ENCODE measurements at places on chromosomes 2 and 18.

DNA sequence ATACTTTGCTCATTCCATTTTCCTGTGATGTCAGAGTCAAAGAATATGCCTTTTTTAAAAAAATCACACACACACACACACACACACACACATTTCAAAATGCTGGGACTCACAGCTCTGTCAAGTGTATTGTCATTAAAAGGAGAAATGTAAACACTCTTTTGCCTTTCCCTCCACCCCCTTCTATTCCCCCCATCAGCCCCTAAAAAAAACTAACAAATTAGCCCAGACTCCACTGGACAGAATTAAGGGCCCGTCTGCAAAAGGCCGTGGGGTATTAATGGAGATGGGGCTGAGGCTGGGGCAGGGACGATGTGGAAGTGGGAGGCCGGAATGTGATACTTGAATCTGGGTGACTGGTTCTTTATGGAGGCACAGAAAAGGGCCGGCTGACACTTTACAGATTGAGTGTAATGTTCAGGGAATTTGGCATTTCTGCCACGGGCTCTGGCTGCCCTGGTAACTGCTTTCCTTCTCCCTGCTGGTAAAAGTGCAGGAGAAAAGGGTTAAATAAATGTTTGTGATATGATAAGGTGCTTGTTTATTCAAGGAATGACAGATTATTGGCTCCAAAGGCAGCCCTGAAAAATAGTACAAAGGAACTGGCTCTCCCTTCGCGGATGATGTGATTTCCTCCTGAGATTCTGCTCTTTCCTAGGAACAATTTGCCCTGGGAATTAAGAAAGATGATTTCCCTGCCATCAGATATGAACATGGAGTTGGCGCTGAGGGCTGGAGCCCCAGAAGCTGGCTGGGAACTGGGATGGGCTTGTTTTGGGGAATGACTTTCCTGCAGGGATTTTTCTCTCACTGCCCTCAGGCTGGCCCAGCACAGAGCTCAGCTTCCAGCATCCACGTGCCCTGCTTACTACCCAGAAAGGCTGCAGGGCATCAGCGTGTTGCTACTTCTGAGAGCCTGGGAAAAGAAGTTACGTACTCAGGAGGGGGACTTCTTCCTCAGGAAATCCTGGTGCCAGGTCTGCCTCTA is 52.8 kb upstream of the CTAGE1 start:
- no peak for DNase-seq

DNA sequence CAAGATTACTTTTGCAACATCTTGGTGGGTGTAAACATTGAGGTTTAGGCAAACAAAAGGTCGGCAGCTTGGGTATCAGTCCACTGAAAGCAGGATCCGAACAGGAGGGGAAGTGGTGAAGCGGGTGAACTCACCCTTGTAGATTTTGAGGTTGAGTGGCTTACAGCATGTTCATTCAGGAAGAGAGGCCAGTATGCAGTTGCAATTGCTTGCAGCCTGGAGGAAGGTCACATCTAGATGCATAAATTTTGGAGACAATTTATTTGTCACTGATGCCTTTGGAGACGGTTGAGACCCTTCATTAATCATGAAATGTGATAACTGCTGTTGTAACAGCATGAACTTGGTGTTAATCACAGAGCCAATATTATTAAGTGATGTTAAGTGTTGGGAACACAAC is 131.1 kb downstream of the LTBP1 start:
- DNase-seq: no peak

DNA sequence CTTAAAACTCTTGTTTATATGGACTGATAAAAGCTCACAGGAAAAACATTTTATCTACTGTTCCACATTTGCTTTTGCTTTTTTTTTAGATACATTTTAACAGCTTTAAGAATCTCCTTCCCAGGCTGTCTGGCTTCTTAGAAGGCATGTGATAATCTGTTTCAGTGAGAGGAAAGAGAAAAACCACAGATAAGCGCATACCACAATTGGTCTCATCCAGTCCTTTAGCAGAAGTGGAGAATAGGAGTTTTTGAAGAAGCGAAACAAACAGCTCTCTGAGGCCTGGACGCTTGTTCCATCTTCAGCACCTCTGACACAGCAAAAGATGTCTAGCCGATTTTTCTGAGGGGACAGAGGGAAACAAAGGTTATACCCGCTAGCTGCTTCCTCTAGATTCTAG is 37.6 kb downstream of the RMC1 start:
- DNase-seq: peak; percentile 6

DNA sequence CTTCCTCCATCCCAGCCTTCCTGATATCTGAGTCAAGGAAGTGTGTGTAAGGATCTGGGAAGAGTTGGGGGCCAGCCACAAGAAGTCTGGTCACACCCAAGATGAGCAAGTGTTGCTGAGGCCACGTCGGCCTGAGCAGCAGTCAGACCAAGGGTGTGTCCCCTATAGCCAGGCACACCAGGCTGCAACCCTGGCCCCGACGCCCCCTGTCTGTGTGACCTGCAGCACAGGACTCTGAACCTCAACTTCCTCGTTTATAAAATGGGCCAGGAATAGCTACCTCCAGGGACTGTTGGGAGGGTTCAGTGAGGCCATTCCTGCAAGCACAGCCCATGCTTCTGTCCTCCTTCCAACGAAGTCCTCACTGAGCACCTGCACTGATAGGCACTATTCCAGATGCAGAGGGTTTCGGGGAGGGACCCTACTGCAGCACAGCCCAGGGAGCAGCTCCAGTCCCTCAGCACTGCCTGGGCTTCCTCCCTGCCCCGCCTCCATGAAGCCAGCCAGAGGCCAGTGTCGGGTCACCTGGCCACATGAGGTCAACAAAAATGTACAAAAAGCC is 13.3 kb downstream of the LIMS2 start:
- DNase-seq: no peak

DNA sequence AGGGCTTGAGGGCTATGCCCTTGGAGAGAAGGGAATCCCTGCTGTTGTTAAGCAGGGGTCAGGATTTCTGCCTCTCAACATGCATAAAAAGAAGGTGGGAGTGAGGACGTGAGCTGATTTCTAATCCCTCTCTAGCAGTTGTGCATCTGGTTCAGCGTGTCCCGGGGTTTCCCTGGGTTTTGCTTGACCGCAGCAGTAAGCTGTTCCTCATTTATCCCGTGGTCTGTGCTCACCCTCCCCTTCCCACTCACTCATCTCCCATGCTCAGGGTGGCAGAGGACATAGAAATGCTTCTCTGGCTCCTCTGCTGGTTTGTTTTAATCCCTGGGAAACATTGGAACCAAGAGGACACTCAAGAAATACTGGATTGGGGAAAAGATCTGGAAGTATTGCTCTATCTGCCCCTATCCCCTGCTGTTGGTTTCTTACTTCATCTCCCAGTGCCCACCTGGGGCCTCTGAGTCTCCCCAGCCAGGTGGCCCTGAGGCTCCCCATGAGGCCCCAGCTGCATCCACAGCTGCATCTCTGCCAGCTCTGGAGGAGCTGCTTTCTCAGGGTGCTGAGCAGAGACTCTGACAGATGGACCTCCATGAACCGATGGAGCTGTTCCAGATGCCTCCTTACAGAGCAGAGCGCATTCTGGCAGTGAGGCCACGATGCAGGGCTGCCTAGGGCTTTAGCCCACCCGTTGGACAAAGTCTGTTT is 36.1 kb downstream of the TET3 start:
- DNase-seq: no peak

GRCh38 chr2:43131051-43131889 is 95.1 kb downstream of the ZFP36L2 start:
- DNase-seq: peak; percentile 83

GRCh38 chr2:28565720-28566295 is 69.9 kb downstream of the PLB1 start:
- no peak for DNase-seq

DNA sequence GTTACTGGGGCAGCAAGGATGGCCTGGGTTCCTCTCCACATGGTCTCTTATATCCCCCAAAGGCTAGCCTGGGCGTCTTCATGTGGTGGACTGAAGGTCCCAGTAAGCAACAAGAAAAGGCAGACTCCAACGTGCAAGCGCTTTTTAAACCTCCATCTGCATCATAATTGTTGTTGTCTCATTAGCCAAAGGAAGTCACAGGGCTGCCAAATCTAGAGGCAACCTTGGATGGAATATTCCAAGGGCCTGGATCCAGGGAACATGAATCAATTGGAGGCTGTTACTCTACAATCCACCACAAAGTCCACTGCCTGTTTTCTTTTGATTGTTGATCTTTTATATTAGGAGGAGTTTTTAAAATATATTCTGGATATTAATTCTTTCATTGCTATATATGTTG is 118.8 kb downstream of the SH3RF3 start:
- DNase-seq: no peak

- no peak for DNase-seq
Observed at GRCh38 chr2:39118786-39119499, 1.9 kb downstream of the SOS1 start.

GRCh38 chr2:28716265-28716865 is 35.3 kb upstream of the PPP1CB start:
- DNase-seq: no peak

- DNase-seq: no peak
Observed at GRCh38 chr2:182717416-182717815, 1.4 kb downstream of the DNAJC10 start.

- no peak for DNase-seq
Observed at GRCh38 chr2:238281826-238282480, 6.5 kb downstream of the PER2 start.

GRCh38 chr2:186992597-186992996 is 143.6 kb upstream of the ZSWIM2 start:
- no peak for DNase-seq

DNA sequence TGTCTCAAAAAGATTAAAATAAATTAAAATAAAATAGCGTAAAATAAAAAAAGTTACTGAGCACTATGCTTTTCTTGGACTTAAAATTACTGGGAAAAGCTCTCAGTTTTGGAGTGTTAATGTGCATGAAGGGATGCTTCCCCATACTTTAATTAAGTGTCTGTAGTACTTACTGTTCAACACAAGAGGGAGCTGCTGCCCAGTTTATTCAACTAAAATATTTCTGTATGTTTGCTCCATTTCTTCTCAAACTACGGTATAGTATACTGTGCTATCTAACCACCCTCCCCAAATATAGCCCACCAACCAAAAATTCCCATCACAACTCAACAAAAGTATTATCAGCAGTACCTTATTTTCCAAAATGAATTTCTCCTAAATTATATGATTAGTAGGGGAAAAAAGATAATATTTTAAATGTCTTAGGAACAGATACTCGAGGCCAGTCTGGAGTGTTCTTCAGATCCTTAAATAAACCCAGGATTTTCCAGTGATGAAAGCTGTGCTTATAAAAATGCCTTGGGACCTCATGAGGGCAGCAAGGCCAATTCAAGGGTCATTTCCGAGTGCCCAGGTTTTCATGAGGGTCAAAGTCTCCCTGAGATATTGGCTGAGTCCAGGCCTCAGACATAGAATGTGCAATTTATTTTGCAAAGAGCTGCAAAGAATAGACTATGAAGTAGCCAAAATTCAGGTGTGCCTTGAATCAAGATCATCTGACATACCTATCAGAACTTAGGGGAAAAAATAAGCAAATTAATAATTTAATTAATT is 64.1 kb downstream of the CHRNA1 start:
- DNase-seq: peak; percentile 38

DNA sequence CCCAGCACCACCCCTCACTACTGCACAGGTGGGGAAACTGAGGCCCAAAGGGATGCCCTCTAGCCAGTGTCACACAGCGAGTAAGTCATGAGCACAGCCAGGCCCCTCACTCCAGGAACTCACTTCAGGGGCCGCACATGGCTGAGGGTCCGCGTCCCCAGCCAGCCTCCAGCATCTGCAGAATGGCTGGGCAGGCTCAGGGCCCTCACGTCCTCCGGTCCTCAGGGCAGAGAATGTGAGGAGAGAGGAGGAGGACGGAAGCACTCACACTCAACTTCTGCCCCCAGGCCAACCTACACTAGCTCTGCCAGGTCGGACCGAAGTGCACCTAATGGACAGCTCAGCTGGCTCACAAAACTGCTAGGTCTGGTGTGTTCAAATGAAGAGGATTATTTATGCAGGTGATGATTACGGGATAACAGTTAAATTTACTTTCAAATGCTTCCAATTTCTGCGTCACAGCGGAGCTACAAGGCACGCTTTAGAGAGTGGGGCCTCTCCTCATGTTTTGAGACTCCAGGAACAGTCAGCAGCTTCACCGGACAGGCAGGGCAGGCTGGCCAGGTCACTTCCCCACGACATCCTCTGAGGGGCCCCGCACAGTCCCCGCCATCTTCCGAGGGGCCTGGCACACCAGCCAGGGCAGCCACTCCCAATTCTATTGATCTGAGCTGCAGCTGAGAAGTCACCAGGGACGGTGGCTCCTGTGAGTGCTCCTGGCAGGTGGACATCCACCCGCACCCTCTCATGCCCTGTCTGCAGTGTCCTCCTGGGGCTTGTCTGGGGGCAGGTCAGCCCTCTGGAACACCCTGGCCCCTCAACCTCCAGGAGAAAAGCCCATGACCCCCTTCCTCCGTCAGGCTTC is 26.5 kb downstream of the KIF1A start:
- DNase-seq: no peak

DNA sequence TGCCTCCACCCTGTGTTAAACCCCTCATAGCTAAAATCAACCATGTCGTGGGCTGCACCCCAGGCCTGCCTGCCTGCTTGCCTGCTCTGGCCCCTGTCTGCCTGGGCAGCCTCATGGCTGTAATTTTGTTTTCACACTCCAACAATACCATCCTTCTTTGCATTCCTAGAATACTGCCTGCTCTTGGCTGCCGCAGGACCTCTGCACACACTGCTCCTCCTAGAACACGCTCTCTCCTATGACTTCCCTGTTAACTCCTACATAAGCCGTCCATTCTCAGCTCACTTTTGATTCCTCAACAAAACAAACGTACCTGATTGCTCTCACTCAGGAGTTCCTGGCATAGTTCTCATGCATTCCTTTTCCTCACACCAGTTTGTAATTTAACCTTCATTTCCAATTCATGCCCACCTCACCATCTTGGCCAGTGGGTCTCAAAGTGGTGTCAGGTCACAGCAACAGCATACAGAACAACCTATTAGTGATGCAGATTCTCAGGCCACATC is 2.5 kb downstream of the UXS1 start:
- DNase-seq: no peak

DNA sequence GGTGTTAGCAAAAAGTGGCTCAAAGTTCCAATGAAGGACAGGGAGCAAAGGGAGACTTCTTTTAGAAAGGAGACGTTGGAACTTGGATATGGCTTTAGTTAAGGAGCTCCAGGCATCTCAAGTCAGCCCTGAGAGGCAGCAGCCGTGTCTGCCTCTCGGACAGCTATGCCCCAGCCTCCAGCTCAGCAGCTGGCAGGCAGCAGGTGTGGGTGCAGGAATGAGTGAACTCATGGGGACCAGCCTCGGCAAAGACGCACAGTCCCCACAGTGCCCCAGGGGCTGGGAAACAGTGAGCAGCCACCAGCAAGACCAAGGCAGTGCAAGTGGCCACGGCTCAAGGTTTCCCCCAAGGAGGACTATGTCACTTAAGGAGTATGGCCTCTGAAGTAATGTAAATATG is 1.6 kb upstream of the LRRFIP1 start:
- no peak for DNase-seq

DNA sequence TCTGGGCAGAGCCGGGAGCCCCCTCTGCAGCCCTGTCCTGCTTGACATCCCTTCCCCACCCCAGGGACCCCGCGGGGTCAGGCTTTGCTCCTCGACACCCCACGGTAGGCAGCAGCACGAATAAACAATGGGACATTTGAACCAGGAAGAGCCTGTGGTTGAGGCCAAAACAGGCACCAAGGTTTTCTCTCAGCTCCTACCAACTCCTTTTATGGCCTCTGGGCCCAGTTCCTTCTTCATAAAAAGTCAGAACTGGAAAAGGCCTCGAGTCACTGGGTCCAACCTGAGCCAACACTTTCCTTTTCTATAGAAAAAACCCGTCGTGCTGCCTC is 20.6 kb downstream of the TEX44 start:
- no peak for DNase-seq

GRCh38 chr2:189569295-189569910 is 11.2 kb downstream of the SLC40A1 start:
- DNase-seq: no peak
